ENCODE measurements at places on chromosomes 6 and 20.

DNA sequence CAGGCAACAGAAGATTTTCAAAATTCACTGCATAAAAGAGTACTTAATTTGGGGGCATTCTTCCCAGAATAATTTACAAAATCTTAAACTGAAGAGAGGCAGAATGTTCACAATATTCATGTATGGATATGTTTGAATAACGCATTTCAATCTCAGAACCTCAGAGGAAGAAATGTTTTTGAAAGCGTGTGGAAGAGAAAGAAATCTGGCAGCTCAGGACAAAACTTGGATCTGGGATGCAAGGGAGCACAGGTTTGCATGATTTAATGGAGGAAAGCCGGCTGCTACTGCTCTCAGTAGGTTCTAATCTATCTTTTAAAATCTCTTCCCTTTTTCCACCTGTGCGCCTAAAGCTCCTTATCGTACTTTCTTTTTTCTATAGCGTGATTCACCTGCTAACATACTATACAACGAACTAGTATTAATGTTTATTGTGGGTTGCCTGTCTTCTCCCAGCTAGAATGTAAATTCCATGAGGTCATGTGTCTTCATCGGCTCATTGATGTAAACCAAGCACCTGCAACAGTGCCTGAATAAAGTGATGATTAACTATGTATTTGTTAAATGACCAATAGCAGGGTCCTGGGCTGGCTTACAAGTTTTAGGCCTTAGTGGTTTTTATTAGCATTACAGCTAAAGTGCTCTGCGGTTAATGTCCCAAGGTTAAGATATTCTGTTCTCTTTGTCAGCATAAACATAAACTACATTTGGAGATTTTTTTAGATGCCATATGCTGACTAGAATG, 15.3 kb downstream of the PRL start:
- no peak for DNase-seq

GRCh38 chr6:41709375-41709774, 26.0 kb downstream of the TFEB start:
- DNase-seq: no peak

- DNase-seq: no peak
Observed at GRCh38 chr6:75551367-75551952, 50.2 kb upstream of the SENP6 start.

- DNase-seq: no peak
Observed at GRCh38 chr20:2538931-2539720, 2.8 kb downstream of the TMC2 start.

All from M059J (cell line).